GM23248 (cell line): ENCODE measurements at places on chromosomes 12 and 14.

GRCh38 chr12:120054293-120054692 is 62.3 kb downstream of the RAB35 start:
- DNase-seq: no peak

GRCh38 chr14:50064993-50065392 is 51.4 kb downstream of the VCPKMT start:
- DNase-seq: peak; percentile 68

- peak; percentile 77 for DNase-seq
These were observed 142.8 kb downstream of the SCARB1 start for GRCh38 chr12:124720681-124721500.

GRCh38 chr12:49777800-49778748 is 36.7 kb downstream of the TMBIM6 start:
- peak; percentile 62 for DNase-seq

GRCh38 chr12:13592063-13592942 is 389.1 kb downstream of the GRIN2B start:
- no peak for DNase-seq

- DNase-seq: peak; percentile 92
These were observed 51.6 kb downstream of the GPATCH2L start for GRCh38 chr14:76203086-76204001.

- DNase-seq: no peak
These were observed 180.6 kb upstream of the PRMT8 start for GRCh38 chr12:3310271-3311026.

DNA sequence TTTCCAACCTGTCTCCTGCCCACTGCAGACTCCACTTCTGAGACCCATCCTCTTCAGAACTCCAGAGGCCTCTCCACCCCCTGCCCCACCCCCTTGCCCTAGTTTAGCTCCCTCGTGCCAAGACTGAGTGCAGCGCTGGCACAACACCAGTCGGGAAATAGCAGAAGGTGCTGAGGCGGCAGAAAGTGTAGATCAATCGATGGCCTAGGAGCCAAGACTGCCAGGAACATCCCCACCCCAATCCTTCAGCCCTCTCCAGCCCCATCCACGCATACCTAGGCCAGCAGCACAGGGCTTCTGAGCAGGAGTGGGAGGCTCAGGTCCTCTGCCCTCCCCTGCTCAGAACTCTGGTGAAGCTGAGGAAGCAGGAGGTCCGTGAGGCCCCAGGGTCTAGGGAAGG is 1.1 kb downstream of the CPNE6 start:
- DNase-seq: no peak

DNA sequence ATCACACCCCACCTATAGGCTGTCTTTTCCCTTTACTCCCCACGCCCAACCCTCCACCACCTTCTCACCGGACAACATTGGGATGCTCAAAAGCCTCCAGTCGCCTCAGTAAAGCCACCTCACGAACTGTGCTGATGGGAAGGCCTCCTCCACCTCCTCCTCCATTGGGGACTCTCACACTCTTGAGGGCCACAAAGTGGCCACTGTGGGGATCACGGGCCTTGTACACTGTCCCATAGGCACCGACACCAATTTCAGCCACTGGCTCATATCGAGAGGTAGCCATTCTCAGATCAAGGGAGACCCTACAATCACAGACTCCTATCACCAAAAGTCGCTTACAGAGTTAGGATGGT is 700 bp downstream of the CDK4 start:
- peak; percentile 27 for DNase-seq

GRCh38 chr12:110791589-110791988 is 48.9 kb upstream of the PPP1CC start:
- peak; percentile 32 for DNase-seq

GRCh38 chr14:97603201-97603600 is 806.0 kb downstream of the VRK1 start:
- DNase-seq: no peak

GRCh38 chr14:37594971-37595808 is at the start of the genes FOXA1 and TTC6:
FOXA1 (minus strand) TSS chr14:37595249; CDS start chr14:37594972, 277 bp downstream.
TTC6 (plus strand) TSS chr14:37595629; CDS start chr14:37622065, 26,436 bp downstream.
- DNase-seq: peak; percentile 69
